ENCODE measurements at places on chromosomes 1 and 21.
A peak's percentile ranks its signal among the peaks of the same experiment; 100 is the strongest.

DNA sequence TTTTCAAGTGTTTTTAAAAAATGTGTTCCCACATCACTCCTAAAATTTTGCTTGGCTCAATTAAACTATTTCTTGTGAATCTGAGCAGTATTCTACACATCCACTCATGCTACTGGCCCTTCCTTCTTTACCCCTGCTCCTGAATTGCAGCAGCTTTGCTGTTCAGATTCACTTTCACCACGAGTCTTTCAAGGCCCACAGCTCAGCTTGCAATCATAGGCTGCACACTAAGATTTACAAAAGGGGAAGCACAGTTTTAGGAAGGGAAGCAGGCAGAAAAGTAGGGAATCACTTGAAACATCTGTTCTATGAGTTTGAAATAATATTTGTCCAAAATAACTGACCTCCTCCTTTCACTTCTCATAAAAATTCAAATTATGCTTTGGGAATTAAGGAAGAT is 70.9 kb upstream of the EDEM3 start:
- no peak for DNase-seq

- no peak for DNase-seq
Measured at GRCh38 chr1:174988986-174989385, 10.8 kb upstream of the CACYBP start.

DNA sequence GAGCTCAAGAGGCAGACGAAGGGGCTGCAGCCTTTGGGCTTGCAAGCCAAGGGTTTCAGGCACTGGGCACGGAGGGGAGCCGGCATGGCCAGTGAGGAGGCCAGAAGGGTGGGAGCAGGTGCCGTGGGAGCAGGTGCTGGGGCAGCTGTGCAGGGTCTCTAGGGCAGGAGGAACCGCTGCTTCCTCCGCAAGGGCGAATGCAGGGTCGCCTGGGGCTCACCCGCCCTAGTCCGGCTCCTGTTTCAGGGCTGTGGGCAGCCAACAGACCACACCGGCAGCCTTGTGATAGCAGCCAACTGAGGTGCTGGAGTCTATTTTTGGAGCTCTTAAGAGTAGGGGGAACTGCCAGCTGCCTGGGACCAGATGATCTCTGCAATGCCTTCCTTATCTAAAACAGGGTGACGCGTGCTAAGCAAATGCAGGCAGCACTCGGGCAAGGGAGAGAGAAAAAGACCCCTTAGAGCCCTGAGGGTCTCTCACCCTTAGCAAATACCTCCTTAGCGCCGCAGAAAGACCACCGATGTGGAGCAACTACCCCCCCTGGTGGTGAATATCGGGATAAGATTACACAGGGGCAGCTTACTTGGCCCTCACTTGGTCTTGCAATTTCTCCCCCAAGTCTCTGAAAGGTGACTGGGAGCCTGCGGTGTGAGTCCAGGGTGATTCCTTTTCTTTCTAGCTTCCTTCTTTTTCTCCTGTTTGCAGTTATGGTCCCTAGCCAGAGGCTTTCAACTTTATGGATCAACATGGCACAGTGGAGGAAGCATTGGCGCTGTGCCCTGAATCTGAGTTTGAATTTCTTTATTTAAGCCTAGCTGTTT is 20.7 kb upstream of the MAPKAPK2 start:
- DNase-seq, result peak; percentile 83

- no peak for DNase-seq
Measured at GRCh38 chr1:170659399-170660035, 4.4 kb upstream of the PRRX1 start.

DNA sequence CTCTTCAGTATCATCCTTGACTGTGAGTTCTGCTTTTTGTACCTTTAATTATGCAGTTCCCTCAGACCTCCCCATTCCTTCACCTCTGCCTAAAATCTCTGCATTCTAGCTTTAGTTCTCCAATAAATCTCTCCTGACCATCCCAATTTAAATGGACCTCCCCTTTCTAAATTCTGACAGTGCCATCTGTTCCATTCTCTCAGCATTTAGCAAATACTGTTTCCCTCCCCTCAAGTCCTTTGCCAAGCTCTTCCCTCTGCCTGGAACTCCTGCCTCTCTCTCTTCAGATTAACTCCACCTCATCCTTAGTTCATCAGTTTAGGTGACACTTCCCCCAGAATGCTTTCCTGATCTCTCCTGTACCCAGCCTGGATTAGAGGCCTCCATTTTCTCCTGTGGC is 54.0 kb upstream of the JUN start:
- no peak for DNase-seq
